Jurkat, Clone E6-1 (cell line): ENCODE measurements at places on chromosomes 4 and X.

- no peak for DNase-seq
Measured at GRCh38 chr4:177450426-177451107, 8.3 kb upstream of the AGA start.

DNA sequence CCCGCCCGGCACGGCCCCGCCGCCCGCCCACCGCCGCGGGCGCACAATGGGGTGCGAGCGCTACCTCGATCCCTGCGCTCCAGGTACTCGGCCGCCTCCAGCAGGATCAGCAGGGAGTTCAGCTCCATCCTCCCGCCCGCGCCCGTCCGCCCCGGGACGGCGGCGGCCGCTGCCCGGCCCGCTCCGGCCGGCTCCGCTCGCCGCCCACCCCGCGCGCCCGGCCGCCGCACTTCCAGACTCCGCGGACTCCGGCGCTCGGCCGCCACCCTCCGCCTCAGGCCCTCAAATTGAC, at the start of gene MXD4:
MXD4 (minus strand) TSS at position 257 of the 292 bp plus-strand sequence; CDS start at position 128, 129 bp downstream.
- DNase-seq, result no peak

- no peak for DNase-seq
Measured at GRCh38 chrX:154750301-154751202, at the start of gene GAB3. Gene GAB3 (minus strand): TSS chrX:154751077. CDS start chrX:154751025, 52 bp downstream.

GRCh38 chr4:84258905-84259830, 239.9 kb downstream of the NKX6-1 start:
- DNase-seq, result no peak
